Erythroblast (primary cell): ENCODE measurements at places on chromosomes 16 and 17.

- DNase-seq, result peak; percentile 92
These were observed 19.3 kb downstream of the GDE1 start for GRCh38 chr16:19502395-19503131.

GRCh38 chr17:44279666-44280391, 11.9 kb upstream of the SLC4A1 start:
- peak; percentile 80 for DNase-seq

GRCh38 chr17:51842763-51843162, 315.8 kb downstream of the CA10 start:
- no peak for DNase-seq

DNA sequence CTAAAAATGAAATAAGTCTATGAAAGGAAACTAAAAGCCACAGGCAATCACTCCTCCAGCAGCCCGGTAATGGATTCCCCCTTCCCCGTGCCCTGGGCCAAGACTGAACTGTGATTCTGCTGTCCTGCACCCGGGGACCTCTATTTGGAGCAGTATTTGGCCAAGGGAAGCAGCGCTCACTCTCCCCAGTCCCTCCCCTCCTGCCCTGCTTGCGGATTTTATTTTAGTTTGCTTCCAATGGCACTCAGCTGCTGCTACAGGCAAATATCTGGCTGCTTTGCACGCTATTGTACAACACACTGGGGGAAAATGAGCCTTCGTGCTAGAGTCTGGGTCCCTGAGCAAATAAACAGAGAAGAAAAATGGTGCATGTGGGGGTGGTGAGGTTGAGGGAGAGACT, 975.7 kb upstream of the RBFOX1 start:
- DNase-seq, result no peak

- no peak for DNase-seq
These were observed 25.3 kb upstream of the RBBP6 start for GRCh38 chr16:24514096-24514495.

GRCh38 chr17:2398655-2399571, 1.9 kb downstream of the MNT start:
- DNase-seq, result peak; percentile 72

- no peak for DNase-seq
These were observed 25.9 kb downstream of the MYH11 start for GRCh38 chr16:15830832-15831451.

GRCh38 chr17:61294777-61295176, 104.9 kb upstream of the TBX2 start:
- DNase-seq, result no peak

DNA sequence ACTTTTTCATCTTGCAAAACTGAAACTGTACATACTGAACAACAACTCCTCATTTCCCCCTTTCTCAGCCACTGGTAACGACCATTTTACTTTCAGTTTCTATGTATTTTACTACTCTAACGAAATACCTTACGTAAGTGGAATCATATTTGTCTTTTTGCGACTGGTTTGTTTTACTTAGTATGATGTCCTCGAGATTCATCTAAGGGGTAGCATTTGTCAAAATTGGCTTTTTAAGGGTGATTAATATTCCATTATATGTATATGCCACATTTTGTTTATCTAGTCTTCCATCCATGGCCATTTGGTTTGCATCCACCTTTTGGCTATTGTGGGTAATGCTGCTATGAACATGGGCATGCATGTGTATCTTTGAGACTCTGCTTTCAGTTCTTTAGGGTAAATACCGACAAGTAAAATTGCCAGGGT, 10.4 kb downstream of the KPNB1 start:
- DNase-seq, result no peak

GRCh38 chr17:80839970-80840369, 151.7 kb upstream of the CHMP6 start:
- DNase-seq, result no peak

DNA sequence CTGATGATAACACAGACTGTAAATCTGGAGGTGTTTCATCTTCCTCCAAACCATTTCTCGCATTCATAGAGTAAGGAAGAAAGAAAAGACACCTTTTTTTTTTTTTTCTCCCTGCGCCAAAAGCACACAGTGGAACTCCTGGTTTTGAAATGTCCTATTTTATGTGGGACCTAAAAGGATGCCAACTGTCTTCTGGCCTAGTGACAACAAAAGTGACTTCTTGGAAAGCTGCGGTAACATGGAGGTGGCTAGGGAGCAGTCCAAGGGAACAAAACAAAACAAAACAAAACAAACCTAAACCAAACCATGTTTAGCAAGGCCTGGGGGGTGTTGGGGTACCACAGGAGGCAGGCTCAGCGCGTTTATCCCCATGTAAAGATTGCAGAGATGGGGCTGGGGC, 174.8 kb downstream of the XYLT1 start:
- no peak for DNase-seq

GRCh38 chr16:13780406-13781168, 139.4 kb upstream of the ERCC4 start:
- no peak for DNase-seq

DNA sequence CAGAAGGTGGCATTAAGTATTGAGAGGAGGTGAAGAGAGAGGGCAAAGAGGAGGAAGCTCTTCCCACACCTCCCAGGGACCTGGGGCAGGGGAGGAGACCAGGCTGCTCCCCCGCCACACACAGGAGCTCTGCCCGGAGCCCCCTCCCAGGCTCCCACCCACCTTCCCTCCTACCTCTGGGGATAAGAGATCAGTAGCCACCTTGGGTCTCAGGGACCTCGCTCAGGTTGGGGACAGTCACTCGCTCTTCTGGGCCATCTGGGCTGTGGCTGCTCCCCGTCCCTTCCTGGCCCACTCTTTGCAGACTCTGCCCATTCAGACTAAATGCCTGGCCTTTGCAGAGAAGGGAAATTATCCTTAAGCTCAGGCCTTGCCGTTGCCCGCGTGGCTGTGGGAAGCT, 14.9 kb upstream of the C16orf74 start:
- DNase-seq, result no peak

- no peak for DNase-seq
These were observed 10.8 kb upstream of the MTMR4 start for GRCh38 chr17:58525239-58525638.

DNA sequence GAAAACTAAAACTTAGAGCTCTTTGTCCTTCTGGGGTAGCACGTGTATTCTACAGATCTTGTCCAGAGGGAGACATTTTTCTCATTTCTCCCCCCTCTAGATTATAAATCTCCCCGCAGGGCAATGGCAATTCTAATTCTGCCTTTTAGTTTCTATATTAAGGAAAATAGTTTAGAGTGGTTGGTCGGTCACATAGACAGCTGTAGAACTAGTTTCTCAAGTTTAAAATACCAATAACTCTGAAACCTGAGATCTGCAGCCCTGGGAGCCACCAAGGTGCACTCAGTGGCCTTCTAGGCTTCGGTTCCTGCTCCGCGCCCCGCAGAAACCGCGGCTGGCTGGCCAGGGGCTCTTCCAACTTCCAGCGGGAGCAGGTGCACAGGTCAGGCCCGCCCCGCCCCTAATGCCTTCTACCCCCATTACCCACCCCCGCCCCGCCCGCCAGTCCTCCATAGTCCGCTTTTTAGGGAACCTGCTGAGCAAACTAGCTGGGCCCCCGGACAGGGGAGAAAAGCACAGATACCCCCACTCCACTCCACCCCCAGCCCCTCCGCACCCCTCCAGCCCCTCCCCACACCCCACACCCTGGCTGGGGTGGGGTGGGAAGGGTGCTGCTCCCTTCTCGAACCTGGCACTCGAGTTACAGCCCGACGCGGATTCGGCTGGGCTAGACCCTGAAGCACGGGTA, 431 bp downstream of the SLFN11 start:
- peak; percentile 48 for DNase-seq

GRCh38 chr17:11898526-11899235, 98.6 kb downstream of the ZNF18 start:
- DNase-seq, result no peak

DNA sequence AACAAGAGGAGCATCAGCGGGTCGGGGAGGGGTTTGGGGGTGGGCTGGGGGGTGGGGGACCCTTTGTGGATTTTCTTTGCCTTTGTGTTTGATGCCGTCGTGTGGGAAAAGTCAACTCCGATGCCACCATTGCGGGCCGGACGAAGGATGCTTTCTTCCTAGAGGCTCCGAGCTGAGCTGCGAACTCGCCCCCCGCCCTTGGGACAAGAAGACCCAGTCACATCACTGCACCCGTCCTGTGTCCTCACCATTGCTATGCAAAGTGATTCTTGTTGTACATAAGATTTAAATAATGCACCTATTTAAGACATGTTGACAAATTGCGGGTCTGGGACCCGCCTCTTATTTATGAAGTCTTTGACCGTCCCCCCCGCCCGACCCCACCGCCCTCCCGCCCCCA, 69.0 kb upstream of the PLCG2 start:
- no peak for DNase-seq

- DNase-seq, result peak; percentile 11
These were observed 13.3 kb upstream of the PITPNM3 start for GRCh38 chr17:6569370-6570285.

DNA sequence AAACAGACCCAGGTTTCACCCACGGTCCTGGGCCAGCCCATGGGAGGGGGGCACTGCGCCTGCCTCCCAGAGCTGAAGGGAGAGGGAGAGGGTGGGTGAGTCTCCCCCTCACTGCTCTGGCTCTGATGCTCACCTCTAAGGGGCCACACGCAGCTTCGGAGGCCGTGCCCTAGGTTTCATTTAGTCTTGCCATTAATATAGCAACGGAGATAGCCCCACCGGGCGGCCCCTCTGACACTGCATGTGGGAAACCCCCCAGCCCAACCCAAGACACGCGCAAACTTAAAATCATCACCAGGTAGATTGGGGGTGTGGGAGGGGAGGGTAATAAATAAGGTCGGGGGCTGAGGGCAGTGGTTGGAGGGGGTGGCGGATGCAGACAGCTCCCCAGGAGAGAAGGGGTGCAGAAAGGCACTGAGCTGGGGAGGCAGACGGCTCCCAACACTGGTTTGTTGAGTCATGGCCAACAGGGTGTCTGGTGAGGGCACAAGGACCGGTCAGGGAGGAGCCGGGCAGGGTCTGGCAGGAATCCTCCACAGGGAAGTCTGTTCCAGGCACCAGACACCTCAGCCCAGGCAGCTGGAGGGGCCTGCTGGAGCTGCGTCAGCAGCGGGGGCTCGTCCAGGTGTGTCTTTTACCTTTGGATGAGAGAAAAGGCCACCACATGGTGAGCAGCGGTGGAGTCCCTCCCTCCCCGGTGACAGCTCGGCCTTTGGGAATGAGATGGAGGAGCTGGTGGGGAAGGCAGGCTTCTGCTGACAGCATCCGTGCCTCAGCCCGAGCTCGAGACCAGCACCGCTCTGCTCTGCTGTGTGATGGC, 32.0 kb upstream of the DOC2B start:
- DNase-seq, result no peak

- no peak for DNase-seq
These were observed 166.5 kb downstream of the AXIN2 start for GRCh38 chr17:65394811-65395472.

- DNase-seq, result no peak
These were observed 7.7 kb upstream of the SLC22A31 start for GRCh38 chr16:89207993-89208392.

- DNase-seq, result no peak
These were observed 26.5 kb downstream of the DUSP14 start for GRCh38 chr17:37516127-37516571.

GRCh38 chr16:78237841-78238240, 138.4 kb downstream of the WWOX start:
- DNase-seq, result no peak

DNA sequence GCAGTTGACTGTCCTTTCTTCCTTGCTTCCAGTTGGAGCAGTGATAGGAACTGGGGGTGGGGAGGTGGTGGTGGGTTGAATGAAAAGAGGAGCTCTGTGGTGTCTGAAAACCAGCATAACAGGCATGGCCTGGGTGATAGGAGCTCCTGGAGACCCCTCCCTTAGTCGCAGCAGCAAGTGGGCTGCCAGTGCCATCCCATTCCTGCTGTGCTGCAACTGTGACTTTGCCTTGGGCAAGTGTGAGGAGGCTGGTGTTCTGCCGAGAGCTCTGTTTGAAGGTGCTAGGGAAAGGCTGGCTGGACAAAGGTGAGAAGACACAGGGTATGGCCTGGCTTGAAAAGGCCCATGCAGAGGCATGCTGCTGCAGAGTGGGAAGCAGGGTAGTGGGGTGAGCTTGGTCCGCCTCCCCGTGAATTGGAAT, 2.7 kb upstream of the CDK5R1 start:
- DNase-seq, result no peak

GRCh38 chr17:27751622-27752490, 48.5 kb downstream of the NOS2 start:
- DNase-seq, result no peak

GRCh38 chr17:45894022-45894784, at the start of gene MAPT:
Gene MAPT (plus strand): TSS chr17:45894554. CDS start chr17:45962338, 67,784 bp downstream.
- DNase-seq, result peak; percentile 90
